ENCODE measurements at places on chromosomes 11 and 22.

GRCh38 chr11:68582416-68583040 lies 101.8 kb upstream of the GAL start:
- no peak for DNase-seq

DNA sequence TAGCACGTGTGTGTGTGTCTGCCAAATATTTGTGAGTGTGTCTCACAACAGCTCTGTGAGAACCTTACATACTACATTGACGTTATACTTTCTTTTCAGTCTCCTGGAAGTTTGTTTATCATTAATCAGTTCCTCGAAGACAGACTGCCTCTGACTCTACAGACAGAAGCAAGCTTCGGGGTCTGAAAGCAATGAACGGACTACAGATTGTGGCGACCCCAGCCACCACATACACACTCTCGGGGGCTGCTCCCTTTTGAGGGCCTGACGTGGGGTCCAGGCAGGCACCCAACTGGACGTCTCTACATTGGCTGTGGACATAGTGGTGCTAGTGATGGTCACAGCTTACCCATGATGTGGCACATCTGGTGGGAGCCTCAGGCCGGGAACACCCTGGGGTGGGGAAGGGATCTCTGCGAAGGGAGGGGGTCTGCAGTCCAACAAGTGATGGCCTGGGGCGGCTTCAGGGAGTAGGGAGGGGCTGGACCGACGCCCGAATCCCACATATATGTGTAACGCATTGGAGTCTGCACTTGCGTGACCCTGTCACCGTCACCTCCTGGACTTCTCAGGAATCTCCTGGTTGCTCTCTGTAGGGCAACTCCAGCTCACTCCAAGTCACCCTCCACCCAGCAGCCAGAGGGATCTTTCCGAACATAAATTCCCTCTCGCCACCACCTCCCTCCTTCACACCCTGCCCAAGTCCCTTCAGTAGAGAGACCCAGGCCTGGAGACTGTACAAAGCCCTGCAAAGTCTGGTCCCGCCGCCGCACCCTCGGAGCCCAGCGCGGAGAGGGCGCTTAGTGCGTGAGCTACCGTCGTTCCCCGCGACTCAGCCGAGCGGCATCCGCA lies 30.4 kb upstream of the TRIM29 start:
- no peak for DNase-seq

- DNase-seq = no peak
These were observed 31.3 kb downstream of the ATP6V1E1 start for GRCh38 chr22:17597217-17597616.

GRCh38 chr11:83257761-83258168 lies 28.4 kb downstream of the CCDC90B start:
- DNase-seq = no peak

GRCh38 chr11:69374110-69374945 lies 80.4 kb downstream of the MYEOV start:
- DNase-seq = no peak

- DNase-seq = no peak
These were observed 206.3 kb downstream of the SNX19 start for GRCh38 chr11:130710021-130710420.

- no peak for DNase-seq
These were observed 53.7 kb downstream of the UBASH3B start for GRCh38 chr11:122709039-122709760.

- no peak for DNase-seq
These were observed 17.8 kb downstream of the BBOX1 start for GRCh38 chr11:27058456-27058855.

DNA sequence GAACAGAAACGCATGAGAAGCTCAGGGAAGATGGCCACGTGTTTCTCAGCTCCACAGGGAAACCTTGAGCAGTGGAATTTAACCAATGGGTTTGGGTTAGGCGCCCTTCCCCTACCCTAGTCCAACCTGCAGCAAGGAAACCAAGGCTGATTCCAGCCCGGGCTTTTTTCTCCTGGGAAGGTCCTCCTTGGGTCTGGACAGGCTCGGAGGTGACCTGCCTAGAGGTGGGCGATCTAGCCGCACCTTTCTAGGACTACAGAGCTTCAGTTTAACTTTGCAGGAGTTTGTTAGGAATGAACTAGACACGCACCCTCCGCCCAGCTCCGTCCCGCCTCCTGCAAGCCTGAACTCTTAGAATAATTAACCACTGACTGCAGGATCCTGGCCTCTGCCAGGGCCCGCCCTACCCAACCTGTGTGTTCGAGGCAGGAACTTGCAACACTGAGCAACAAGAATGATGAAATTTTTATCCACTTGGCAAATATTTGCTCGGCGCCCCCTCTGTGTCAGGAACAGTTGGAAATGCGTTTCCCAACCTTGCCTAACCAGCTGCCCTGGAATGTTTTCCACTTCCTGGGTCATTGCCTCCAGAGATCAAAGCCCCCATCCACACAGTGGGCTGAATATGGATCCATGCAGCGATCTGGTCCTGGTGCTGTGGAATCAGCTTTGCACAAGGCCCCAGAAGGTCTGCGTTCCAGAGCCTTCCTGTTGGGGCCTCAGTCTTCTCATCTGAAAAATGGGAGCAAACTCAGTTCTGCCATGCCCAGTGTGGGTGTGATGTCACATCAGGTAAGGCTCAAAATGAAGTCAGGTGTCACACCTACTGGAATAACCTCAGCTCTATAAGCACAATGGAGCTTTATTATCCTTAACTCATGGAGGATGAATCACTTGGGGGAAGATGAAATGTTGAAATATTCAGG lies 13.3 kb downstream of the MPST start:
- DNase-seq = no peak

DNA sequence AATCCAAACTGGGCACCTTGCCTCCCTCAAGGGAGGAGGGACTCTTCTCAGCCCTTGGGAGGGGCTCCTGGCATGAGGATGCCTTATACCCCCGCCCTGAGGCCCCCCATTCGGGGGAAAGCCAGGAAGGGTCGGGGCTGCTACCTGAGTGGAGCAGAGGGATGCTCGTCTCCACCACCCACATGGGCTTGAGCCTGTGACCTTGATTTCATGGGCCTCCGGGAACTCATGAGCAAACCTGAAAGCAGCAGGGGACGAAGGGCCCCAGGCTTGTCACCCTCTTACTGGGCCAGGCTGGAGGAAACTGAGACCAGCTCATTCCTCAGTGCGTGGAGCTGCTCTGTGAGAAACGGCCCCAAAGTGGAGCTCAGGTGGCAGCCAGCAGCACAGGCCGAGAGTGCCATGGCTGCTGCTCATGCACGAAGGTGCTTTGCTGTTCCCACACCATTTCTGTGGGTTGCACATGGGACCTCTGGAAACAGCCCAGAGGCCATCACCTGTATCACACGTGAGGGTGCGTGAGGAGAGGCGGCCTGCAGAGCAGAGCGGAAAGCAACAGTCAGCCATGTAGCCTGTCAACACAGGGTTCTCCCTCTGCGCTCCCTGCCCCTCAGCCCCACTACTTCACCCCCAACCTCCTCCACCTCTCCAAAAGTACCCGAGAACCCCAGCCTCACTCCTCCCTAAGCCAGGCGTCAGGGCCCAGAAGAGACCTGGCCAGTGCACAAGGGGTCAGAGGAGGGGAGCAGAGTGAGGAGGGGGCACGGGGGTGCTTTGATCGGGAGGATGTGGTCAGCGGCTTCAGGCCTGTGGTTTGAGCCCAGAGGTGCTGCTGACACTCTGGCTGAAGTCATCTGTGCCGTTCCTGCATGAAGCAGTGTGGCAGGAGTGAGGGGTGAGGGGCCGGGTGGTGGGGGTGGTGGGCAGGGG lies 14.1 kb upstream of the IL2RB start:
- no peak for DNase-seq

GRCh38 chr11:115674176-115674936 lies 170.1 kb upstream of the CADM1 start:
- DNase-seq = no peak
